CD4-positive, alpha-beta T cell (primary cell): ENCODE measurements at places on chromosomes 12 and 14.

GRCh38 chr12:50597200-50598195 lies 92.7 kb downstream of the DIP2B start:
- peak; percentile 32 for DNase-seq

GRCh38 chr12:87509237-87509820 lies 519.9 kb downstream of the C12orf50 start:
- DNase-seq: no peak

GRCh38 chr14:44785096-44785495 lies 176.7 kb downstream of the KLHL28 start:
- no peak for DNase-seq

GRCh38 chr12:66066137-66066928 lies 64.2 kb downstream of the LLPH start:
- DNase-seq: no peak

- peak; percentile 88 for DNase-seq
These were observed 7.6 kb upstream of the PFDN5 start for GRCh38 chr12:53287741-53288216.

DNA sequence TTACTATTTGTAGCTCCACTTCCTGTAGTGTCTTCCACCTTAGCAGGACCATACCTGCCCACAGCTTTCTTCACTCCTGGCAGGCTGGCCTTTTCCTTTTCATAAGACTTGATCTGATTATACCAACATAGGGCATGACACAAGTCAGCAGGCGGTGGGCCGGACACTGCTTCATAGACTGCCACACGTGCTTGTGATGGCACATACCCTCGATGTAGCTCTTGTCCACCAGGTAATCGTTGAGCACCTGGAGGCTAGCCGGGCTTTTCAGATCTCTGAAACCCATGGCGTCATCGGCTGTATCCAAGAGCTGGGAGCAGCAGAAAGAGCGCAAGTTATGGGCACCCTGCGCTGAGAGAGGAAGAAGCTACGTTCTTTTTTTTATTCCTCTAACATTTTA lies 53.7 kb upstream of the TMEM263 start:
- DNase-seq: no peak

GRCh38 chr14:105980224-105980623 lies 453.8 kb downstream of the TMEM121 start:
- DNase-seq: no peak

- no peak for DNase-seq
These were observed 44.5 kb upstream of the EEA1 start for GRCh38 chr12:92973614-92974013.

DNA sequence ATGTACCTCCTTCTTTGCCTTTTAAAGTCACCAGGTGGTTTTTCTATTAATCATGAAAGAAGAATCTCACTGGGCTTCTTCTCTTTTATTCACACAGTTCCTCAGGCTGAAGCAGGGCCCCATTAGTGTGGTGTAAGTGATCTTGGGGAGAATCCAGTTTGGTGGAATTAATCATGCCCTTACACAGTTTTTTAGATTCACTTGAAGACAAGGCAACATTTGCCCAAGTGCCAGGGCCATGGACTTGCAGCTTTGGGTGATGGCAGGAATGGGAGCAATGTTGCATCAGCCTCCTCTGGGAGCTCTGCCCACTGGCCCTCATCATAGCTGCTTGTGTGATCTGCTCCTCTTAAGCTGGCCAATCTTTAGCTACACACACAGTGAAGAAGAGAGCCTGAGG lies 33.8 kb downstream of the KCNK10 start:
- DNase-seq: no peak

DNA sequence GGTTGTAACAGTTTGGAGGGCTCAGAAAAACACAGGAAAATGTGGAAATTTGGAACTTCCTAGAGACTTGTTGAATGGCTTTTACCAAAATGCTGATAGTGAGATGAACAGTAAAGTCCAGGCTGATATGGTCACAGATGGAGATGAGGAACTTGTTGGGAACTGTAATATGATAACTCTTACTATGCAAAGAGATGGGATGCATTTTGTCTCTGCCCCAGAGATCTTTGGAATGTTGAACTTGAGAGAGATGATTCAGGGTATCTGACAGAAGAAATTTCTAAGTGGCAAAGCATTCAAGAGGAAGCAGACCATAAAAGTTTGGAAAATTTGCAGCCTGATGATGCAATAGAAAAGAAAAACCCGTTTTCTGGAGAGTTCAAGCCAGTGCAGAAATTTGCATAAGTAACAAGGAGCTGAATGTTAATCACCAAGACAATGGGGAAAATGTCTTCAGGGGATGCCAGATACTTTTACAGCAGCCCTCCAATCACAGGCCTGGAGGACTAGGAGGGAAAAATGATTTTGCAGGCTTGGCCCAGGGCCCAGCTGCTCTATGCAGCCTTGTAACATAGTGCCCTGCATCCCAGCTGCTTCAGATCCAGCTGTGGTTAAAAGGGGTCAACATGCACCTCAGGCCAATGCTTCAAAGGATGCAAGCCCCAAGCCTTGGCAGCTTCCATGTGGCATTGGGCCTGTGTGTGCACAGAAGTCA lies 572.7 kb upstream of the ATP2B1 start:
- no peak for DNase-seq

DNA sequence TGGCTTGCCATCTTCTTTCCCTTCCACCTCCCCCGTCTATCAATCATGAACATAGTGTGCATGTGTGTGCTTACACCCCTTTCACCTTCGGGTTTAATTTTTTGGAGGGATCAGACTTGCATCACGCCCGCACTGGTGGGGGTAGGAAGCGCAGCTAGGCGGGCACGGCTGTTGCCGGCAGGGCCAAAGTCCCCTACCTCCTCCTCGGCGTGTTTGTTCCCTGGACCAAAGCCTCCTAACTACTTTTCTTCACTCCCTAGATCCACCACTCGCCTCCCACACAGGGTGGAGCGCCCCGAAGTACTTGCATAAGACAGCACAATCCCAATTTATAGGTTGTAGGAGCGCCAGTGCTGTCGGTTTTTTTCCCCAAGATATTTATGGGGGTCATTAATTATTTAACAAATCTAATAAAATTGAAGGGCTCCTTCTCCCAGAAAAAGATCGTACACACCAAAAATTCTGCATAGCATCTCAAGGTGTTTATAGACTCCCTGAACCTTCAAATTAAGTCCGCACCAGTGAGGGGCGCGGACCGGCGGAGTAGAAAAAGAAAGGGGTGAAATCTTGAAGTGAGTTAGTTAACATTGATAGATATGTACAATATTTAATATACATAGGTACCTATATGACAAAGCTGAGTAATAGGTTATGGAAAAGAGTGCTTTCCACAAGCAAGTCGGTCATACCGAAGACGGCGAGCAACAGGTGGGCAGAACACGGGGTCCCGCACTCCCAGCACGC lies 717 bp downstream of the PKP2 start:
- no peak for DNase-seq

DNA sequence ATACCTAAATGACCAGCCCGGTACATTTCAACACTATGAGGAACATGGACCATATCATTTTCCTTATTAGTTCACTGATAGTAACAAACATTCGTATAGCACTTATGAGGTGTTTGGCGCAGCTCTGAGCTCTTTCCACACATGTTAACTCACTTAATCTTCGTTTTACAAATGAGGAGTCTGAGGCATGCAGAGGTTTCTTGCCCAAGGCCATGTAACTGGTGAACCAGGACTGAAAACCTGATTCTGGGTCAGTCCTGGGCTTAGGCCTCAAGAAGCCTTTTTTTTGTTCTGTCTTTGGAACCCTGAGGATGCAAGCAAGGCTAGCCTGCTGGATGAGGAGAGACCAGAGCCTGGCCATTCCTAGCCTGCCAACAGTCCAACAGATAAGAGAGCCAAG lies 55.0 kb downstream of the C14orf132 start:
- no peak for DNase-seq

GRCh38 chr12:21891751-21892217 lies 49.4 kb downstream of the ABCC9 start:
- DNase-seq: no peak

DNA sequence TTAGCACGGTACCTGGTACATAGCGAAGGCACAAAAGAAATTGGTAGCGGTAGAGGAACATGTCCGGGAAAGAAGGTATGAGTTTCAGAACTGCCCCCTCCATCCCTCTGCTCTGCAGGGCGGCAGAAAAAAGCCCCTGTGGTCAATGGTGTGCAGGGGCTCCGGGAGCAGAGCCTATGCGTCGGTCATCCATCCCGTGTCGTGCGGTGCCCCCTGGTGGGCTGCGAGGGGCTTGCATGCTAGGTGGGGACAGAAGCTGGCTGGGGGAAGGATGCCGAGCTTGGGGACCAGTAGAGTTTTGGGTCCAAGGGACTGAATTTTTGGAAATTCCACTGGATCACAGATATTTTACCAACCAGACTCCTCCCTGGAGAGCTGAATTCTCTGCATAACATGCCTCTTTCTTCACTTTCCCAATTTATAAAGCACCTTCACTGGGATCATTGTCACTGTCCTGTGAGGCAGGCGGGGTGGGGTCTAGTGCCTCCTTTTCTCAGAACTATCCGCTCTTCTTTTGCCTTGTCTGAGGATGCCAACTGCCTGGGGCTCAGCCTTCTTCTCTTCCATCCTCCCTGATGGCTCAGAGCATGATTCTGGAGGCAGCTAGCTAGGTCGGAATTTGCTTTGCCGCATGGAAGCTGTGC lies 148.7 kb downstream of the SMOC1 start:
- peak; percentile 33 for DNase-seq

GRCh38 chr12:67794161-67794560 lies 145.6 kb downstream of the DYRK2 start:
- no peak for DNase-seq

DNA sequence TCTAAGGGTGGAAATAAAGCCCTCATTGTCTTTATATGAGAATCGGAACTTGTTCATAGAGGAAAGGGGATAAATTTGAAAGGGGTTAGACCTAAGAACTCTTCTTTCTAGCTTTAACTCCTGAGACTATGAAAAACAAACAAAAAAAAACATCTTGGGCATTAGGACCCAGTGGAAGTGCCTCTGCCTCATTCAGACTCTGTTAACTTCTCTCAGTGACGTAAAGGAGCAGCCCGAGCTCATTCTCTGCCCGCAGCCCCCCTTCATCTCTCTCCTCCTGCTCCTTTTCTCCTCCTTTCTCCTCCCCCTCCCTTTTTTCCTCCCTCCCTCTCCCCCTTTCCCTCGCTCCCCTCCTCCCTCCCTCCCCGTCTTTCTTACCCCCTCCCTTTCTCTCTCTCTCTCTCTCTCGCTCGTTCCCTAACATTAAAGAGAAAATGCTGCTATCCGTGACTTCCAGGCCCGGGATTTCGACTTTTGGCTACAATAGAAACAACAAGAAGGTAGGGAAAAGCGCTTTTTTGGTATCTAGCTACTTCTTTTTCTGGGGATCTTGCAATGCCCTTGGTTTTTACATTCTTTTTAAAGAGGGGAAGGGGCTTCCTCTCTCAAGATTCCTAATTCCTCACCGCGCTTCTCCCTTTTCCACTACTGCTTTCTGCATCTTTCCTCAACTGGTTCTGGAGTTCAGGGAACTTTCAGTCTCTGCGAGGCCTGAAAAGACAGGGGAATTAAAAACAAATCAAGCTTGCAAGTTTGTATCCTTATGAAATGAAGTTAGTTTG lies at the start of gene RBMS2:
TSS of gene RBMS2 (plus strand) at position 231 of the 782 bp plus-strand sequence. CDS start at position 435, 204 bp downstream.
- peak; percentile 29 for DNase-seq

DNA sequence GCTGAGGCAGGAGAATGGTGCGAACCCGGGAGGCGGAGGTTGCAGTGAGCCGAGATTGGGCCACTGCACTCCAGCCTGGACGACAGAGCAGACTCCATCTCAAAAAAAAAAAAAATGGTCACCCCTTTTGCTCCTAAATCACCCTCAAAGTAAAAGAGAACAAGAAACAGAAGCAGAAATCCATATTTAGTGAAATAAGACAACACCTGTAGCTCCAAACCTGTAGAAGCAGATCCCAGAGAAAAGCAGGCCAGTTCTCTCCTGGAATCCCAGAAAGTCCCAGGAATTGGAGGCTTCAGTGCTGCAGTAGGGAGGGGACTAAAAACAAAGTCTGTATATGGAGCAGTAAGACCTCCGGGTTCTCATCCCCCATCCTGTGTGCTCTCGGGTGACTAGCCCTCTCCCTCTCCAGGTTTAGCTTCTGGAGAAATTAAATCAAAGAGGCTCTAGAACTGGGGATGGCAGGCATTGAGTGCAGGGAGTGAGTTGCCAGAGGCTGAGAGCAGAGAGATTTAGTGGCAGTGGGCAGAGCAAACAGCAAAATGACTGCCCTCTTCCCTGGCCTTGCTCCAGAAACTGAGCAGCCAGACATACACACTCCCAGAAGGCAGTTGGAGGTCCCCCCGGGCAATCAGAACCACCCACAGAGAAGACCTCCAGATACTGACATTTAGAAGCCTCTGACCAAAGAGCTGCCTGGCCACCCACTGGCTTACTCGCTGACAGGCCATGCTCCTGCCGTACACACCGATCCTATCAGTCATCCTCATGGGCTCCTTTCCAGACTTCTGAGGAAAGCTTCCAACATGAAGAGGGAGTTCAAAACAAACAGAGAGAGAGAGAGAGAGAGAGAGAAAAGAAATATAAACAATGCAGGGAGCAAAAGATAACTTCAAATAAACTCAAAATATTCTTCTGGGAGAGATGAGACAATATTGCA lies 6.3 kb upstream of the MLXIP start:
- no peak for DNase-seq
